ENCODE measurements at places on chromosomes 2 and 18.

DNA sequence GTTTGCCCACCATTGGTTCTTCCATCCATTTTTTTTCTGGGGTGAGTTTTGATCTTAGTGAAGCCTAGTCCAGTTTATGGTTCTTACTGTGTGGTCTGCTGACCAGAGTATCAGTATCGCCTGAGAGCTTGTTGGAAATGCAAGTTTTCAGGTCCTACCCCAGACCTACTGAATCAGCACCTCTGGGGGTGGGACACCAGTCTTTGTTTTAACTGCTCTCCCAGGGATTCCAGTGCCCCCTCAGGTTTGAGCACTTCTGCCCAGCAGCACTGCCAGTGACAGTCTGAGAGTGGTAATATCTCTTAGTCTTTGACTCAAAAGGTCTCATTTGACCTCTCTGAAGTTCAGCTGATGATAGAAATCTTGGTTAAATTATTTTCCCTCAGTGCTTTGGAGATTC, 269.3 kb downstream of the ALPK2 start:
- no peak for DNase-seq

GRCh38 chr18:36181898-36182506, 5.3 kb upstream of the MOCOS start:
- DNase-seq, result no peak

- no peak for DNase-seq
Measured at GRCh38 chr2:85199698-85200097, 66.5 kb downstream of the TCF7L1 start.

- DNase-seq, result no peak
Measured at GRCh38 chr2:211599146-211599545, 939.5 kb downstream of the ERBB4 start.

DNA sequence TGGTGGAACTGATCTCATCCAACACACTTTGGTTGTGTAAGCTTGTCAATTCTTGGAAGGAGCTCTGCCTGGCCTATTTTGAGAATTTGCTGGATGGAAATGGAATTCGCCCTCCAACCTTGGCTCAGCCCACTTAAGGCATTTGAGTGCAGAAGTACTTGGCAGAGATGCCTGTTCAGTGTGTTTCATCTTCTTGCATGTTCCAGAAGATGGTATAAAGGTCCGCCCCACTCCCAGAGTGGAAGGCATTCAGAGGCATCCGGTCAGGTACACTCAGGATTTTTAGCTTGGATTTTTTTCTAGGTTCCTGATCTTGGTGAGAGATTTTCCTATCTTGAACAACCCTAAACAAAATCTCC, 61.3 kb upstream of the TXNDC2 start:
- no peak for DNase-seq

- DNase-seq, result no peak
Measured at GRCh38 chr18:11411048-11411447, 198.3 kb upstream of the SLC35G4 start.

DNA sequence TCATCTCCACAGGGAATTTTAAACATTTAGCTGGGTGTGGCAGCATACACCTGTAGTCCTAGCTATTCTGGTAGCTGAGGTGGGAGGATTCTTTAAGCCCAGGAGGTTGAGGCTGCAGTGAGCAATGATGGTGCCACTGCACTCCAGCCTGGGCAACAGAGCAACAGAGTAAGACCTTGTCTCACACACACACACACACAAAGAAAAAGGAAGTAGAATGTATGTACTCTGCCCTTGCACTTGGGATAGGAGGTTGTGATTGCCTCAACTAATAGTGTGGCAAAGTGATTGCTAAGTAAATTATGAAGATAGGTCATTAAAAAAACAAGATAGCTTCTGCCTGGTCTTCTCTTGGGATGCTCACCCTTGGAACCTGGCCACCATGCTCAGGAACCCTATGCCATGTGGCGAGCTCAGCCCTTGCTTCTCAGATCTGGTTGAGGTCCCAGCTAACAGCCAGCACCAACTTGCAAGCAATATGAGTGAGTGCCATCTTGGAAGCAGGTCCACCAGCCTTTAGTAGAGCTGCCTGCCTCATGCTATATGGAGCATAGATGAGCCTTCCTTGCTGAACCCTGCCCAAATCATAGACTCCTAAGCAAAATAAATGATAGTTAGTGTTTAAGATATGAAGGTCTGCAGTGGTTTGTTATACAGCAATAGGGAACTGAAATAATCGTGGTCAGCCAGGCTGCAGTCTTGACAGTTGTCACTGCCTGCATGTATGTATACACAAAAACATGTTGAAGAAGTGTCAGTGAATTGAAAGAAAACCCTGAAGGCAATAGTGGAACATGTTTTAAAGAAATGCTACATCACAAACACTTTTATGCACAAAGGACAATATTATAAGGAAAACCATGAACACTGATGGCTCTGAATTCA, 30.1 kb upstream of the PNO1 start:
- no peak for DNase-seq

DNA sequence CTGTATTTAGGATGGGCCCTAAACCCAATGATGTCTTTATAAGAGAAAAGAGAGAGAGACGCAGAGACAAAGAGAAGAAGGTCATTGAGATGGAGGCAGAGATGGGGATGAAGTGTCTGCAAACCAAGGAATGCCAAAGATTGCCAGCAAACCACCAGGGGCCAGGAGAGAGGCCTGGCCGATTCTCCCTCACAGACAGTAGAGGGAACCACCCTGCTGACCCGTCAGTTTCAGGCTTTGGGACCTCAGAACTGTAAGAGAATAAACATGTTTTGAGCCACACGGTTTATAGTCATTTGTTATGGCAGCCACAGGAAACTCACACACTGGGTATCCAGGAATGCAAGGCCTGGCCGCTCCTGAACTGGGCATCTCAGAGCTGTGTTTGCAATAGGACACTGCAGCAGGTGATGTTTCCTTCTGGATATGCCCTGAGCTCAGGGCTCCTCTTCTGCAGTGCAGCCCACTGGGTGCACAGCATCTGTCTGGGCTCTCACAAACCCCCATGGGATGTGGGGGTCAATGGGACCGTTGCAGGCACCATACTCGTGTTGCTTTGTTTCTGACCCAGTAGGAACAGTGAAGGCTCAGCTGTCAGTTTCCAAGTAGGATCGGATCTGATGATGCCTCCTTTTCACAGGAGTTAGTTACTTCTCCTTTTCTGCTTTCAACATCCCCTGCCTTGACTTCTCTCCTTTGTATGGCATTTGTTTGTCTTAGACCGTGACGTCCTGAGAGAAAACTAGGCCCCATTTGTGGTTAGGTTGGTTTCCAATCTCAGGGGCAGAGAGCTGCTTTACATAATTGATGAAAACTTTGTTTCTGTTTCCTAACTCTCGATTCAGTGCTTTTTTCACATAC, 20.8 kb downstream of the PTPN18 start:
- no peak for DNase-seq

GRCh38 chr18:77755187-77755586, 505.5 kb downstream of the GALR1 start:
- no peak for DNase-seq

DNA sequence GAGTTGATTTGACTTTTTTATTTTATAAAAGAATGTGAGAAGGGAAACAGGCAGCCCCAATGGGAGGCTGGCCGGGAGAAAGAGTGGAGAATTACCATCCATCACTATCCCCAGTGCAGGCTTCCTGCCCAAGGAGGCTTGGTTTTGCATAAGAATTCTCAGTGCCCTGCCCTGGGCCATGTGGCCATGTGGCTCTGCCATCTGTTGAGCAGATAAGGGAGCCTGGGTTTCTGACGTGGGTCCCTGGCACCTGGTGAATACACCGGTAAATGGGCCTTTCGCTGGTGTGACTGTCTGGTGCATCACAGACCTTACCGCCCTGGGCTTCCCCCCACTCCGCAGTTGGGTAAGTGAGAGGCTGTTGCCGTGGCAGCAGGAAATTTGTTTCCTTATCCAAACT, 54.5 kb upstream of the TMEM163 start:
- no peak for DNase-seq

DNA sequence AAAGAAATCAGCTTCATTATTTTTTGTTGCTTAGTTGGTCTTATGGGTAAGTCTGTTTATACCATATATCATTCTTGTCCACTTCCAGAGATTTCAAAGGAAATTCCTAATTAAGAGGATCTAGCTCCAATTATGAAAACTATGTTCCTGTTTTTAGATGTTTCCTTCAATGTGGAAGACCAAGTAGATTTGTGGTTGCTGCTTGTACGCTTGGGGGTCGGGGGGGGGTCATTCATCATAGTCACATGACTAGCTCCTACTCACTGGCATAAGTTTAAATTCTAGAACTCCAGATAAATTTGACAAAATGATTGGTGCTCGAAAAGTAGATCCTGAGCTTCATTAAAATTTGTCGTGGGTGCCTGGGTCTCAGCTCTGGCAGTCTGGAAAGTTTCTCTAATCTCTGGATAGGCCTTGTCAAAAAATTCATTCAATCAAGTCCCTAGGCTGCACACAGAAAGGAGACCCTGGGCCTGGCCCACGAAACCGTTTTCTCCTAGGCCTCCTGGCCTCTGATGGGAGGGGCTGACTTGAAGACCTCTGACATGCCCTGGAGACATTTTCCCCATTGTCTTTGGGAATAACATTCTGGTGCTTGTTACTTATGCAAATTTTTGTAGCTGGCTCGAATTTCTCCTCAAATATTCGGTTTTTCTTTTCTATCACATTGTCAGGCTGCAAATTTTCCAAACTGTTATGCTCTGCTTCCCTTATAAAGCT, 62.5 kb downstream of the MEP1B start:
- DNase-seq, result no peak

DNA sequence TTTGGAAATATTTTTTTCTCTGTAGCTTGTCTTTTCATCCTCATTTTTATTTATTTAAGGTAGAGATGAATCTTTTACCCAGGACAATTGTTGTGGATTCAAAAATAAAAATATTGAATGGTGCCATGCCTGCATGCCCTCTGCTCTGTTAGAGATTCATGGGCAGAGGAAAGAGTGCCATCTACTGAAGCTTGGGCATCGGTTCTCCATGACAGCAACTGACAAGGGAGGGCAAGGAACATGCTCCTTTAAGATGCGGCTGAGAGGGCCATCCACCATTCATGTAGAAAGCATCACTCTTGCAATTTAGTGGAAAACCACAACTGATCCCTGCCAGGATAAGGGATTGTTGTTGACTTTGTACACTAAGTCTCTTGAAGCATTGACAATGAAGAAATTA, 79.9 kb downstream of the PARD3B start:
- DNase-seq, result no peak

GRCh38 chr18:42892181-42892580, 223.3 kb downstream of the RIT2 start:
- DNase-seq, result no peak

DNA sequence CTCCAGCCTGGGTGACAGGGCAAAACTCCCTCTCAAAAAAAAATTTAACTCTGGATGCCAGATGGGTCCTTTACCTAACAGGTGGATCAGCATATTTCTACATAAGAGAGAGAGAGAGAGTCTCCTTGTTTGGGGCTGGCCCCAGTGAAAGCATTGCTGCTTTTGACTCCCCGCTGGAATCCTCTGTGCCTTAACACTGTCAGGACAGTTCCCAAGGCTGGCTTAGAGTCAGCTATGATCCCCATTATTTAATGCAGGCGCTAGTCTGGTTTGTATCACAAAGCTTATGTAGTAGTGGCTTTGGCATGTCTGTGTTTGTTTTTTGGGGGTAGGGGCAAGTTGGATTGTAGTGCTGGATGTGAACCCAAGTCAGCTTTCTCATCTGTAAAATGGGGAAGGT, 9.4 kb downstream of the INPP4A start:
- DNase-seq, result no peak

DNA sequence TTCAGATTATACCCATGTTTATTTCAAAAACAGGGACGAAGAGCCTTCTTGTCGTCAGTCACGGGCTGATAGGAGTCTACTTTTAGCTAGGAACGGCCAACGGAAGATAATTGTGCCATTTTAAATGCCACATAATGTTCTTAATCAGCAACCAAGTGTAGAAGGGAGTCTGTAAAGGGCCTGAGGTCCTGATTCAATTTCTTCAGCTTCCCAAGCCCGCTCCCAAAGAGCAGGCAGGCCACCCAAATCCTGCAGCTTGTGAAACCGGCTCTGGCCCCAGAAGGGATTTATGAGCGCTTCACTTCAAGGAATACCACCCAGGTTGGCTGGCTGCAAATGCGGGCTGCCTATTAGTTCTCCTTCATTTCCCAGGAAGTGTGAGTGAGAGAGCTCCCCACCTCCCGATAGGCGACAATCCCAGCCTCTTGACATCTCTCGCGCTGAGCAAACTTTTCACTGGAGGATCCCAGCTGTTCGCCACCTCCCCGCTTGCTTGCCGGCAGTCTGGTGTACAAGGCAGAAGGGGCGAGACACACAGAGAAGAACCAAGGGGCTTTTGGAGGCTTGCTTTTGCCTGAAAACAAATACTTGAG, 272.9 kb downstream of the CDH20 start:
- DNase-seq, result no peak

- DNase-seq, result no peak
Measured at GRCh38 chr18:3048820-3049349, 35.9 kb upstream of the LPIN2 start.

GRCh38 chr2:62382122-62382521, 123.9 kb downstream of the TMEM17 start:
- no peak for DNase-seq

DNA sequence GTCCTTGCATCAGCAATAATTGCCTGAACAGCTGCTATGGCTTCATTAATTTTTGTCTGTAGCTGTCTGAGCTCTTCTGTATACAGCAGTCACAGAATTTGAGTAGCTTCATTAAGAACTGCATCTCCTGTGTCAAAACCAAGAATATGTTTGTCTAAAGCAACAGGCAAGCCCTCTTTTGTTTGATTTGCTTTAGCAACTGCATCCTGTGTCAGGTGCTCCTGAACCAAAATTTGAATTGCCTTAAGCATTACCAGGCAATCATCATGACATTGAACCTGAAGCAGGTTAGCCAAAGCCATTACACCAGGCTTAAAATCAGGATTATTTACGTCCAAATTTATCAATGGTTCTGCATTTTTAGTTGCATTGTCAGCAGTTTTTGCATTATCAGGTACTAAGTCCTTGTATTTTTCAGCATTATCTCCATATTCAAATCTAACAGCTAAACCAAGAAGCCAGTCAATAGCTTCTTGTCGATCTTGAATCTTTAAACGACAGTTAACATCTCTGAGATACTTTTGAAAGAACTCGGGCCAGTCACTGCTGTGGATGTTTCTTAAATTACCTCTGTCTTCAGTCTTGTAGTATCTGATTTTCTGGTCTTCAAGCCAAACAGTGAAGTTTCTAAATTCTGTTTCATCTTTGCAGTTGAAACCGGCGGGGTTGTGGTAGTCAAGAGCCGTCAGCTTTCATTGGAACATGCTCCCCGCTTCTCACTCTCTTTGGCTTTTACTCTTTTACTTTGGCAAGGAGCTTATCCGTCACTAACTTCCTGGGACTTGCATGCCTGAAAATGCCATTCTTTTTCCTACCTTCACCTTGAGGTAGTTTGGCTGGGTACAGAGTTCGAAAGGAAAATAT, 42.2 kb downstream of the MERTK start:
- DNase-seq, result no peak

DNA sequence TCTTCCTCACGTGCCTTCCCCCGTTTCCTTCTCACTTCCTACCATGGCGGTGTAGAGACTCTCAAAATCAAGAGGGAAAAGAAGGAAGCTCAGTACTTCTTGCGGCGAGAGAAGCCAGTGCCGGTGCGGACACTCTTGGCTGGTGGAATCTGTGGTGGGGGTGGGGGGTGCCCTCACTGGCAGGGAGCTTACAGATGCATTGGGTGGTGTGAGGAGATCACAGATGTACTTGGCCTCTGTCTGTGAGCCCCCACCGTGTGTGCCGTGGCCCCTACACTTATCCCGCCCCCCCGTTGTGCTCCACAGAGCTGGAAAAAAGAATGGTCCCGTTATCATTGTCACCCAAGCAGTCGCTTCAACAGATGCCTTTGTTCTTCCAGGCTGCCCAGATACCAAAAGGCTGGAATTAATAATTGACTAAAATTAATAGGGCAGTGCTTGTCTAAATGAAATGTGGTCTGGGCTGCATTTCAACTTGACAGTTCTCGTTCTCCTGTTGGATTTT, 79.8 kb downstream of the VAPA start:
- no peak for DNase-seq
